ENCODE measurements at places on chromosomes 7 and 10. TPM values are rescaled to one million over a fixed set of nuclear protein-coding genes. Genes with fewer than 3 reads are reported as not detected.

The SRRM3 gene
- 17.4 TPM for total RNA-seq

- peak; percentile 43 for DNase-seq
Observed at GRCh38 chr7:44282601-44283171, 42.7 kb downstream of the CAMK2B start.

The PLPP4 gene
- total RNA-seq = not detected

The UTF1 gene
- total RNA-seq = 21.7 TPM

- DNase-seq = no peak
Observed at GRCh38 chr7:106954840-106955239, 89.7 kb upstream of the PRKAR2B start.

GRCh38 chr10:51266496-51266895, 192.2 kb downstream of the PRKG1 start:
- no peak for DNase-seq

The MEST gene
- total RNA-seq = 283 TPM

The NCF1 gene
- total RNA-seq = 0.47 TPM

The PAPOLB gene
- 0.11 TPM for total RNA-seq

DNA sequence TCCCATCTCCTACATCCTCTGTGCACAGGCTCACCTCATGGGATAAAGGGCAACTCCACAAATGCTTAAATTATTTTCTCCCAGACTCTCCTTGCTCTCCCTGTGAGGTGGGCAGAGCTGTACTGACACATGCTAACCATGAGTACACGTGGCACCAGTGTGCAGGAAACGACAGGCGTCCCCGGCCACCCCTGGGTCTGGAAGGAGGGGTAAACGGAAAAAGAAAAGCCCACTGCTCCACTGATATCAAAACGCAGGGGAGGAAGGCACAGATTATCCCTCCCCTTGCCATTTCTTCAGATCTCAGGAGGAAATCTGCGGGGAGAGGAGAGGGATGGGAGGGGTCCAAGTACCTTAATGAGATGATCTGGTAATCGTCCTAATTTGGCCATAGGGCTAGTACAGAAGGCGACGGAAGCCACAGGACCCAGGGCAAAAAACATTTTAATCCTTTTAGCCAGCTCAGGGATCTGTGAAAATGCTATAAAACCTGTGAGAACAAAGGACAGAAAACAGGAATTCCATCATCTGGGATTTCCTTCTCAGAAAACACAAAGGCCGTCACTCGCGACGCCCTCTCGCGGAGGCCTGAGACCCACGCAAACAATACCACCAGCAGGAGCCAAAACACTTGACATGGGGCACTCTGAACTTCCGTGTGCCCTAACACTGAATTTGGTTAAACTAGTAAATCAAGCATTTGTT, 17.8 kb upstream of the CH25H start:
- no peak for DNase-seq

The CYP3A4 gene
- total RNA-seq = not detected

The ZP3 gene
- total RNA-seq = 1.4 TPM

DNA sequence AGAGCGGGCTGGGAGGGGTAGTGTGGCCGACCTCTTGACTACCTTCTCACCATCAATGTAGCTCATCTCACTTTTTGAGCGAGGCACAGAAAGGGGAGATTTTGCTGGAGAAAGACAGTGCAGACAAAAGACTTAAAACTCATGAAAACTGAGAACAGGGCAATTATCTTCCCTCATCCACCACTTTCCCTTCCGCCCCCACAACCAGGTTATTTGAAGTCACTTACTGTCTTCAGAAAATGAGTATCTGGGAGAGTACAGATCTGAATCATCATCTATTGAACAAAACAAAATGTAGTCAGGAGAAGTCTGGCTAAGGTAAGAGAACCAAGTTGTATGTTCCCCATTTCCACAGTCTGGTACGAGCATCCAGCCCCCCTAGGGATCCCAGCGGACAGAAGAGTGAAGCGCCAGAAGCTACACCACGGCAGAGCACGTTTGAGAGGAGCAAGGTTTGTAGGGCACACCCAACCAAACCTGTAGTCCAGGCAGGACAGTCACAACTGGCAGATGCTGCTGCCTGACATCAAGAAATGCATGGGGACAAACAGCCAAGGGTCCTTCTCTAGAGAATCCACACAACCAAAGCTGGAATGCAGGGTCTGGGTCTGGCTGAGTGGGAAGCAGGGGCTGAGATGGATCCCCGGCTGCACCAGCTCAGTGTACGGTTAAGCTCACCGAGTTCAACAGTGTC, 93.4 kb upstream of the PDLIM1 start:
- DNase-seq = no peak

- no peak for DNase-seq
Observed at GRCh38 chr10:69348816-69349541, 67.7 kb downstream of the TACR2 start.

GRCh38 chr7:130324306-130324943, 20.2 kb upstream of the CPA5 start:
- no peak for DNase-seq

GRCh38 chr7:120856621-120857352, 1.2 kb downstream of the TSPAN12 start:
- peak; percentile 79 for DNase-seq

DNA sequence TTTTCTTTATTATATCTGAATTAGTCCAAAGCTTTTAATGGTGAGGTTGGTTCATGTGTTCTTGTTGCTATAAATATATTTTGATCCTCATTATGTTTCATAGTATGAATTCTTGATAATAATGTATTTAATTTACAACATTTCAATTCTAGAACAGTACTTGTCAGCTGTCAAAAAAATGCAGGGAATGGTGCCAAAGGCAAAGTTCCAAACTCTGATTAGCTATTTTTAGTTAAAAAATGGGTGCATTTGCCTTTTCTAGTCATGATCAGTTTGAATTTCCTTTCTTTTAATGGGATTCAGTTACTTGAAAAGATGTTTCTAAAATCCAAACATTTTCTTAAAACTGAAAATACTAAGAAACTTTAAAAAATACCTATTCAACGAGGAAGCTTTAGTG, 49.6 kb downstream of the ANKIB1 start:
- DNase-seq = no peak

DNA sequence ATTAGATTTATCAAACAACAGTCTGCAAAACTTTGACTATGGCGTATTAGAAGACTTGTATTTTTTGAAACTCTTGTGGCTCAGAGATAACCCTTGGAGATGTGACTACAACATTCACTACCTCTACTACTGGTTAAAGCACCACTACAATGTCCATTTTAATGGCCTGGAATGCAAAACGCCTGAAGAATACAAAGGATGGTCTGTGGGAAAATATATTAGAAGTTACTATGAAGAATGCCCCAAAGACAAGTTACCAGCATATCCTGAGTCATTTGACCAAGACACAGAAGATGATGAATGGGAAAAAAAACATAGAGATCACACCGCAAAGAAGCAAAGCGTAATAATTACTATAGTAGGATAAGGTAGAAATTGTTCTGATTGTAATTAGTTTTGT, 31.4 kb downstream of the LRRC17 start:
- no peak for DNase-seq

The WDR86 gene
- 15.8 TPM for total RNA-seq

DNA sequence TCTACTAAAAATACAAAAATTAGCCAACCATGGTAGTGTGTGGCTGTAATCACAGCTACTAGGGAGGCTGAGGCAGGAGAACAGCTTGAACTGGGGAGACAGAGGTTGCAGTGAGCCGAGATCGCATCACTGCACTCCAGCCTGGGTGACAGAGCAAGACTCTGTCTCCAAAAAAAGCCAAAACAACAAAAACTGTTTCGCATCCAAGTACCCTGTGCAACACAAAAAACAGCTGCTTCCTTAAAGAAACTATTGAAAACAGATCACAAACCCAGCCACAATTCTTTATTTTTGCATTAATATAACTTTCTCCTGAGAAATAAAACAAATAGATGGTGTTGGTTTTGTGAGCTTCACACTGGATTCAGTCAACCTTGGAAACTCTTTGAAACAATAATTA, 112.1 kb upstream of the AFAP1L2 start:
- DNase-seq = no peak

The FGL2 gene
- not detected for total RNA-seq

DNA sequence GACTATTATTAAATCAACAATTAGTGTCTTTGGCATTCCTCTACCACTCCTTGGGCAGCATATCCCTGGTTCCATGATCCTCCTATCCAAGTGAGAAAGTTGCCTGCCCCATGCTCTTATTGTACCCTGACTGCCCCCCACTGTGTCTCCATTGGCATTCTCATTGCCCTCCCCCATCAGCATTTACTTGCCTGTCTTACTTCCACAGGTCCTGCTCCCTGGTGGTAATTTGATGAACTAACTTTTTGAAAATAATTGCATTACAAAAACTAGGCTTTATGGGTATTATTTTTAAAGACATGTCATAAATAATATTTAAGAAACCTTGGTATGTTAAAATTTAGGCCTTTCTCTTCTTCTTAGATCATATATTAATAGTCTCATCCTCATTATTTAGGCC, 346.4 kb downstream of the PCLO start:
- no peak for DNase-seq

DNA sequence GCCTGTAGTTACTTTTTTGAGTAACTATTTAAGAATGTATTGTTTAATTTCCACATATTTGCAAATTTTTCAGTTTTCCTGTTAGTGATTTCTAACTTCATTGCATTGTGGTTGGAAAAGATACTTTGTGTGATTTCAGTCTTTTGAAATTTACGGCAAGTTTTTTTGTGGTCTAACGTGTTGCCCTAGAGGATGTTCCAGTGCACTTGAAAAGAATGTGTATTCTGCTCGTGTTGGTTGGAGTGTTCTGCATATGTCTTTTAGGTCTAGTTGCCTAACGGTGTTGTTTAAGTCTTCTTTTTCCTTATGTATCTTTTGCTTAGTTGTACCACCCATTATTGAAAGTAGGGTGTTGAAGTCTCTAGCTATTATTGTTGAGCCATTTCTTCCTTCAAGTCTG, 59.7 kb downstream of the LCOR start:
- DNase-seq = no peak

DNA sequence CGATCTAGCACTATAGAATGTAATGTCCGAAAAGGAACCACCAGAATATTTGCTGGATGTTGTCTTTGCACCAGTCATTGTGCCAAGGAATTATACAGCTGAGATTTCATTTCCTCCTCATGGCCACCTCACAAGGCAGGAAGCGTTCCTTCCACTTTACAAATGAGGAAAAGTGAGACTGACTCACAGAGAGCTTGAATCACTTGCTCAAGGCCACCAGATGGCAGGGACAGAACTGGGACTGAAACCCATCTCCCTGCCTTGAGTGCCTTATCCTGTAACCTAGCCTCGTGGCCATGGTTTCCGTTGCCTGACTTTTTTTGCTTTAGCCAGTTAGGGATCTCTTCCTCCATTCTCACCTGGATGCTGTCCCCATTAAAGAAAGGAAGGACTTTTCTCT, 44.7 kb upstream of the PDZD8 start:
- DNase-seq = no peak

DNA sequence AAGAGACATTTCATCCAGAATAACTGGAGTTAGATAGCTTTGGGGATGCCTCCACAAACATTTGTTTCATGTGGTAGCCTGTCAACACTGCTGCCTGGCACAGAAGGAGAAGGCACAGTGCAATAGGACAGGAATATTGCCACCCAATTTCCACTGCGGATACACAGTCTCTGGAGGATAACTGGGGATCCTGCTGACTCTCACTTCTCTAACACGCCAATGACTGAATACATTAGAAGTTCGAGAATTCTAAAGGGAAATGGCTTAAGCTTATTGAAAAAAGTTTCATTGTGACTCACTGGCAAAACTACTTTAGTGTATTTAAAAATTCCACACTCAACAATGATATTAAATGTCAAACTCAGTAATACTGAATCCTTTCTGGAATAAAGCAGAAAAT, 12.9 kb downstream of the ARL3 start:
- DNase-seq = no peak

Measured in H1 (cell line).